Activated CD4-positive, alpha-beta T cell treated with anti-CD3 and anti-CD28 coated beads for 24 hours (primary cell): ENCODE measurements at places on chromosomes 2 and 18.

- no peak for DNase-seq
Measured at GRCh38 chr2:159076241-159076640, 107.8 kb downstream of the TANC1 start.

- no peak for DNase-seq
Measured at GRCh38 chr2:25797620-25798488, 80.4 kb downstream of the ASXL2 start.

DNA sequence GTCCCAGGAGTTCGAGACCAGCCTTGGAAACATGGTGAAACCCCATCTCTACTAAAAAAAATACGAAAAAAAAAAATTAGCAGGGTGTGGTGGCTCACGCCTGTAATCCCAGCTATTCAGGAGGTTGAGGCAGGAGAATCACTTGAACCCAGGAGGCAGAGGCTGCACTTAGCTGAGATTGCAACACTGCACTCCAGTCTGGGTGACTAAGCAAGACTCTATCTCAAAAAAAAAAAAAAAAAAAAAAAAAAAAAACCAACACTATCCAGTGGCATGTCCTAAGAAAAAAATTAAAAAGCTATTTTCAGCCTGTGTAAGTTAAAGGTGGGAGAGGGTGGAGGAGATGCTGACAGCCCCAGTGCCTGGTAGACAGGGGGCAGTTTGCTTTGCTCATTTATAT, 32.2 kb upstream of the REL start:
- DNase-seq = no peak

GRCh38 chr2:38116762-38117161, 40.8 kb upstream of the CYP1B1 start:
- DNase-seq = no peak

- no peak for DNase-seq
Measured at GRCh38 chr2:8249769-8250168, 432.1 kb upstream of the ID2 start.

GRCh38 chr18:9869715-9870430, 15.9 kb upstream of the TXNDC2 start:
- DNase-seq = no peak

DNA sequence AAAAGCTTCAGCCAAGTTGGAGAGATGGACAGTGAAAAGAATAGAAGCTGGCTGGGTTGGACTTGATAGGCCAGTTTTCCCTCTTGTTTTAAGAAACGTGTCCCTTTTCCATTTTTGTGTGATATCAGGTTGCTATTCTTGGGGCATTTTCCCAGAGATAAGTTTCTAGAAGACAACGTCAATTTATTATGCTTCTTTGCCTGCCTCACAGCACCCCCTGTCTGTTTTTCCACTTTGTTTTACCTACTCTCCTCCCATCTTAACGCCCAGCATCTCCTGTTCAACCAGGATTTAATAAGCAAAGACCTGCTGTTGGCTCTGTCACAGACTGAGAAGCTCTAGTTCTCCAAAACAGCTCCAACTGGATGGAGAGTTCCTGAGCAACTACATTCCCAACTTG, 317.8 kb upstream of the ZNF521 start:
- no peak for DNase-seq

GRCh38 chr18:36661999-36662398, 166.8 kb downstream of the TPGS2 start:
- no peak for DNase-seq

DNA sequence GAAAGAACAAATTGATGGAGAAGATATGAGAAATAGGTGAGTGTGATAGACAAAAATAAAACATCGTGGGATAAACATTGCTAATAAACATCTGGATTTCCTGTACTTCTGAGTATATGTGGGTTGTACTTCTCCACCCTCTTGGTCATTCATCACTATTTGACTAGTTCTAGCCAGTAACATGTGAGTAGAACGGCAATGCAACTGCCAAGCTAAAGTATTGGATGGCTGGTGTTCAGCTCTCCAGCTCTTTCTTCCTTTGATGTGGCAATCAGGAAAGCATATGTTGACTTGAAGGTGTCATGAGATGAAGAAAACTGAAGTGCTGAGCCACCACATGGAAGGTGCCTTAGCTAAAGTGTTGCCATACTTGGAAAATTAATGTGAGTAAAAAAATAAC, 144.9 kb downstream of the SCG2 start:
- DNase-seq = no peak
